ENCODE measurements at places on chromosomes 13 and 19. TPM values are rescaled to one million over a fixed set of nuclear protein-coding genes. Genes with fewer than 3 reads are reported as not detected.

Gene APOE
- total RNA-seq: 18.9 TPM

Gene ZNF665
- not detected for total RNA-seq

Gene ZNF490
- 3.2 TPM for total RNA-seq

Gene PSPN
- 0.42 TPM for total RNA-seq

Gene ZNF443
- total RNA-seq: 2.3 TPM

Gene TMEM59L
- 0.36 TPM for total RNA-seq

Gene C19orf81
- total RNA-seq: not detected

Gene PHF11
- 12.6 TPM for total RNA-seq

Gene ZNF773
- 1.2 TPM for total RNA-seq

Measured in gastrocnemius medialis (tissue), 4 donors.